ENCODE measurements at places on chromosomes 3 and 15. TPM values are rescaled to one million over a fixed set of nuclear protein-coding genes. Genes with fewer than 3 reads are reported as not detected.
A peak's percentile ranks its signal among the peaks of the same experiment; 100 is the strongest.

CYP1A2 gene
- total RNA-seq, result not detected

SKOR1 gene
- total RNA-seq, result 0.08 TPM

NSMCE3 gene
- 2.6 TPM for total RNA-seq

SH2D7 gene
- total RNA-seq, result not detected

CLPX gene
- 49.3 TPM for total RNA-seq

GRCh38 chr3:89558711-89559110 lies 451.3 kb downstream of the EPHA3 start:
- ATAC-seq, result no peak

- ATAC-seq, result peak; percentile 54
Measured at GRCh38 chr15:33292717-33293307, 18.0 kb upstream of the RYR3 start.

MORC1 gene
- total RNA-seq, result not detected

All from esophagus mucosa (tissue), 1 donor.